ENCODE measurements at places on chromosomes 4 and X.

DNA sequence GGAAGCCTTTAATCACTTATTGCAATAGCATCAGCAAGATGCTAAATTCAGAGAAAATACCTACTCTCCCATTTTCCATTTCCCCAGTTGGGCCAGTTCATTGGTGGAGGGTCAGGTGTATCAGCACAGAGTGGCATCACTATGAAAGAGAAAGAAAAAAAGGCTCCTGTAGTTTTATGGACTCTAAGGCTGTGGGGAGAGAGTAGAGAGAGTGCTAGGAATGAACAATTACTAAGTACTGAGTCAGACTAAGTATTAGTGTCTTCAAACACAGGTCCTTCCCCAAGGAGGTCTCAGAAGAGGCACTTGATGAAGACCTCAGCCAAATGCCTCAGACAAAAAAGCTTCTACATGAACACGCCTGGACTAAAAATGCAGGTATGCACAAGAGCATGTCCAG, 1061.9 kb downstream of the FSTL5 start:
- DNase-seq, result no peak

- no peak for DNase-seq
These were observed at the start of gene ADH4 for GRCh38 chr4:99144070-99144469. TSS of gene ADH4 (minus strand) at chr4:99144297. CDS start at chr4:99144222, 75 bp downstream.

DNA sequence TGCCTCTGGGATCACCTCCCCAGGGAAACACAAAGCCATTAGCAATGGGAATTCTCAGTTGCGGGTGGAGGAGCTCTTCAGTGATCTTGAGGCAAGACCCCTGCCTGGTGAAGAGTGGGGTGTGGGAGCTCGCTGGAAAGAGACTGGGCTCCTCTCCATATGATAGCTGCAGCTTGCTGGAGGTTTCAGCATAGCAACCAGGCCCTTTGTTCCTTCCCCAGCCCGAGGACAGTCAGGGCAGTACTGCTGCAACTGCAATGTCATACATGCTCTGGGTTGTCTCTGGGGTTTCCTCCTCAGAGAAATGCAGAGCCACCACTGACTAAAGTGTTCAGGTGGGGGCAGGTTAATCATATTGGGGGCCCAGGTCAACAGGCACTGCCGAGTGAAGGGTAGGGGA, 81.3 kb downstream of the ARHGAP24 start:
- no peak for DNase-seq

- DNase-seq, result no peak
These were observed 129.3 kb downstream of the RBMX2 start for GRCh38 chrX:130531066-130531465.

DNA sequence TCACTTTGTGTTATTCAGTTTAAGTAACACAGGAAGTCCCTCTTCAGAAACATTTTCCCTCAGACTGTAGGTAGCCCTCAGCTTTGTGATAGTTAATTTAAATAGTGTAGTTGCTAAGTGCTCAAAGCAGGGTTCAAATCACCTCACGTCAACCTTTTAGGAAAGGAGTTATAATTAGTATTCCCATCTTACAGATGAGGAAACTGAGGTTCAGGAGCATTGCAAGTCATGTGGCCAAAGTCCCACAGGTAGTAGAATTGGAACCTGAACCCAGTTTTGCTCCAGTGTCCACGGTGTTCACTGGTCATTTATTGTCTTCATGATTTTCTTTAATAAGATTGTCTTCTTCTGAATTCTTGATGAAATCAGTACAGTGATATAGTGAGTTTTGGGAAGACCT, 4.3 kb upstream of the DCHS2 start:
- no peak for DNase-seq

GRCh38 chr4:22237155-22237751, 278.6 kb downstream of the ADGRA3 start:
- peak; percentile 91 for DNase-seq

DNA sequence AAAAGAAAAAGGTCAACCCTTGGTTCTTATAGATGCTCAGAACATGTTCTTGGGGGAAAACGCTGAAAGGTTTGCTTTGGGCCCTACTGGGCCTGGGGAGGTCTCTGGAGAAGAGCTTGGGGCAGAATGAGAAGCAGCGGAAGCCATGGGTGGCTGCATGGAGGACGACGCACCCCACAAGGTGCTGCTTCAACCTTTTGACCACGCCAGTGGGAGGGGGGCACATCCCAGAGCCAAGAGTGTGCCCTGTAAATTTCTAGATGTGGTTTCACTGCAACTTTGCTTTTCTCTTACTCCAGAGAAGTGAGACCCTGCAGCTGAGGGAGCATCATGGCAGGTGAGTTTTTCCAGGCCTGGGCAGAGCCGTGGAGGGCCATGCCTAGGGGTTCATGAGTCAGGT, 3.2 kb downstream of the PRRG3 start:
- no peak for DNase-seq

- DNase-seq, result no peak
These were observed 449.6 kb downstream of the FSTL5 start for GRCh38 chr4:161714022-161714751.

- no peak for DNase-seq
These were observed 183.4 kb downstream of the NPFFR2 start for GRCh38 chr4:72215198-72215597.

DNA sequence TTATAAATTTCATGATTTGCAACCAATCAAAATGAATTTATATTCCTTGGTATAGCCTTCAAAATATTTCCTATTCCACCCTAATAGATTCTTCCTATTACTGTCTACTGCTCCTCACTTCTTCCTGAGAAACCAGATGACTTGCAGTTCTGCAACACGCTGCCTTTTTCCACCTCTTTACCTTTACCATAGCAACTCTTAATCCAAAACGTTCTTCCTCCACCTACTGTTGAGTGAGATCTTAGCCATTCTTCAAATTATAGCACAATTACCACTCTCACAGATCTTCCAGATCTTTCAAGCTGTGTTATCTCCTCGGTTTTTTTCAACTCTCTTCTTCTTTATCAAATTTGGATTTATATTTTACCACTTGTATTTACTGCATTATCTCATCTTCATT, 289.8 kb downstream of the ADGRL3 start:
- peak; percentile 18 for DNase-seq

DNA sequence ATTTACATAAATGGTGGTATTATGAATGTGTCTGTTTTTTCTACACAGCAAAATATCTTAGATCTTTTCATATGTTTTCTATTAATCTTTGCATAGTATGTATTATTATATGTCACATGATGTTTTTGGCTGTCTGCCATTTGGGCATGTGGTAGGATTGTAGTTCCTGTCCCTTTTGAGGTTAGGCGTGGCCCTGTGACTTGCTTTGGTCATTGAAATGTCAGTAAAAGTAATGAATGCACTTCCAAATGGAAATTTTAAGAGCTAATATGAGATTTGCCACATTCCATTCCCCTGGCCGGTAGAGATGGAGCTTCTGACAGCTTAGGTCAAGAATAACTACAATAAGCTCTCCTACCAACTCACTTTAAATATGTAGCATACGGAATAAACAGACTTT, 45.1 kb downstream of the JADE3 start:
- no peak for DNase-seq

DNA sequence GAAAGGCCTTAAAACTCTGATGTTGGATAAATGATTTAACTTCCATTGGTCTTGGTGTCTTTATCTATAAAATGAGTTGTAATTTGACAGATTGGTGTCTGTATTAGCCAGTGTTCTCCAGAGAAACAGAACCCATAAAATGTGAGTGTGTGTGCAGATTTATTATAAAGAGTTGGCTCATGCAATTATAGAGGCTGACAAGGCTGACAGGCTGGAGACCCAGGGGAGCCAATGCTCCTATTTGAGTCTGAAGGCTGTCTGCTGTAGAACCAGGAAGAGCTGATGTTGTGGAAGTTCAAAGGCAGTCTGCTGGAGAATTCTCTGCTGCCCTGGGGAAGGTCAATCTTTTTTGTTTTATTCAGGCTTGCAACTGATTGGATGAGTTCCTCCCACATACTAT, 131.7 kb downstream of the SLC4A4 start:
- no peak for DNase-seq

GRCh38 chr4:101643186-101643837, 147.2 kb upstream of the BANK1 start:
- DNase-seq, result peak; percentile 22

DNA sequence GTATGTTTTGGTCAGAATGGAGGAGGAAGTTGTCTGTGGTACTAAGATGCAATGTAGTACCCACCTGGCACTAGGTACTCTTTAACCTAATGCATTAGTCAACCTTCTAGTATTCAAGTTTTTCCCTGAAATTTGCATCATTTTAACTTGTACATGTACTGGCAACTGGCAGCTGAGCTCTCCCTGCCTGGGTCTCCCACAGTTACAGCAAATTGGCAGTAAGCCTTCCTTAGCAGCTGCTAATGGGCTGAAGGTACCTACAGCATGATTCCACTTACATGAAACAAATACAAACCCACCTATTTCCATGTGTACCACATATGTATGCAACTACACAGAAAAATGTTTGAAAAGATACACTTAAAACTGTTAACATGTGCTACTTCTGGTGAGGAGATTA, 8.1 kb upstream of the KLHL2 start:
- DNase-seq, result no peak

GRCh38 chr4:153513596-153513995, 47.4 kb downstream of the TMEM131L start:
- no peak for DNase-seq

- no peak for DNase-seq
These were observed 77.9 kb downstream of the CEP135 start for GRCh38 chr4:56026596-56026995.

DNA sequence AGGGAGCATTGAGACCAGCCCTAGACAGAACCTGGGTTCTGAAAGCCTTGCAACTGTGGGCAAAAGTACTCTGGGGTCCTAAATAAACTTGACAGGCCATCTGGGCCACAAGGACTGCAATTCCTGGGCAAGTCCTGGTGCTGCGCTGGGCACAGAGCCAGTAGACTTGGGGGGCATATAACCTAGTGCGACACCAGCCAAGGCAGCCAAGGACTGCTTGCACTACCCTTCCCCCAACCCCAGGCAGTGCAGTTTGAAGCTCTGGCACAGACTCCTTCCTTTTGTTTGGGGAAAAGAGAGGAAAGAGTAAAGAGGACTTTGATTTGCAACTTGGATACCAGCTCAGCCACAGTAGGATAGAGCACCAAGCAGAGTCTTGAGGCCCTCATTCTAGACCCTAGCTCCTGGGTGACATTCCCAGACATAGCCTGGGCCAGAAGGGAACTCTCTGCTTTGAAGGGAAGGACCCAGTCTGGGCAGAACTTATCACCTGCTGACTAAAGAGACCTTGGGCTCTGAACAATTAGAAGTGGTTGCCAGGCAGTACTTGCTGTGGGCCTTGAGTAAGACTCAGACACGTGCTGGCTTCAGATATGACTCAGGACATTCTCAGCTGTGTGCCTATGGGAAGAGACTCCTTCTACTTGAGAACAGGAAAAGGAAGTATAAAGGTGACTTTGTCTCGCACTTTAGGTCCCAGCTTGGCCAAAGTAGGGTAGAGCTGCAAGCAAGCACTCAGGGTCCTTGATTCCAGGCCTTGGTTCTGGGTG, 522.8 kb downstream of the GLUD2 start:
- no peak for DNase-seq

DNA sequence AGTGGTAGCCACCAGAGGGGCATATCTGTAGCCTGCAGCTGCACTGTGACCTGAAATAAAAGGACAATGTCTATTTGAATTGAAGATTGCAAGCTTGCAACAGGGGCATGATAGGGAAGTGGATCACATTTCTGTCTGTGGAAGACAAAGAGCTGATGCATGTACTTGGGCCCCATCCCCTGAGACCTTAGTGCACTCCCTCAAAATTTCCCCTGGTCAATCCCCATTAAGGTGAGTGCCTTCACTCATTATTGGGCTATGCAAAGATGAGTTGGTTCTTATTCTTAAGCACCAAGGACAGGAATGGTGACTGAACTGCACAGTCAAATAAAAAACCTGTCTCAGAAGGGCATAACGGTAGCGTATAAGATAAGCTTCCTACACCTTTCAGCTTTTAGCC, 273.1 kb upstream of the ARSJ start:
- DNase-seq, result no peak

- peak; percentile 84 for DNase-seq
These were observed at the start of gene LEF1 for GRCh38 chr4:108168671-108169523. TSS of gene LEF1 (minus strand) at chr4:108168932. CDS start at chr4:108167767, 1,165 bp downstream.

DNA sequence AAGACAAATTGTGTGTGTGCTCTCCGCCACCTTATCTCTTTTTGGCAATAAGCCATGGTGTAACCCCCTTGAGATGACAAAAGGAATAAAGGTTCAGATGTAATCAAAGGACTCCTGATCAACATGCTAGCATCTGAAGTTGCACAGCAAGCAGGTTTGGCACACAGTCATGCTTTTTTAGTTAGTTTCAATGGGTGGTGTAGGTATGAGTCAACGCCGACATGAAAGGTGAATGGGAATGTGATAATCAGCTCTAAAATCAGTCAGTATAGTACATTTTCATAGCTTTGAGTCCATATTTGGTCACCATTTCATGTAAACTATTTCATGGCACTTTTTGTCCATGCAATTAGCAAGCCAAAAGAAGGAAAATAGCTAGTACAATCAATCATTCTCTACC, 50.4 kb upstream of the ETNPPL start:
- DNase-seq, result no peak

DNA sequence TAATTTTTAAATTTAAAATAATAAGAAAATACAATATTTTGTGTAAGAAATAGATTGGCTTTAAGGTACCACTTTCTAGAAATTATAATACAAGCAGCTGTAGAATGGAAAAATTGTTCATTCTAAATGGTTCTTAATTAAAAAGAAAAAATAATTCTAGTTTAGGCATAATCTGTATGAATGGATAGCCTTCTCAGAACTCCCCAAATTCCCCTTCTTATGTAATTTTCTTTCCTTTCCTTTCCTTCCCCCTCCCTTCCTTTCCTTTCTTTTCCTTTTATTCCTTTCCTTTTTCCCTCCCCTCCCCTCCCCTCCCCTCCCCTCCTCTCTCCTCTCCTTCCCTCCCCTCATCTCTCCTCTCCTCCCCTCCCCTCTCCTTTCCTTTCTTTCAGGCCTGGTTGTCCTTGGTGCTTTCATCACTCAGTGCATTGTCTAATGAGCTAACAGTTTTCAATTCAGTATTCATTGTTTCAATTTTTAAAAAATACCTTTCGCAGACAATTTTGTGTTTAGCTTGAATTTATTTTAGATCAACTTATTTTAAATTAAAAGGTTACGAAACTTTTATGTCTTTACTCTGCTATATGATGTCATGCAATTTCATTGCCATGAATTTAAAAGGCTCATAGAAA, 28.8 kb downstream of the LRIT3 start:
- no peak for DNase-seq

GRCh38 chrX:104921584-104922205, 298.8 kb downstream of the TEX13A start:
- no peak for DNase-seq

GRCh38 chr4:48649505-48649904, 130.6 kb downstream of the FRYL start:
- no peak for DNase-seq

DNA sequence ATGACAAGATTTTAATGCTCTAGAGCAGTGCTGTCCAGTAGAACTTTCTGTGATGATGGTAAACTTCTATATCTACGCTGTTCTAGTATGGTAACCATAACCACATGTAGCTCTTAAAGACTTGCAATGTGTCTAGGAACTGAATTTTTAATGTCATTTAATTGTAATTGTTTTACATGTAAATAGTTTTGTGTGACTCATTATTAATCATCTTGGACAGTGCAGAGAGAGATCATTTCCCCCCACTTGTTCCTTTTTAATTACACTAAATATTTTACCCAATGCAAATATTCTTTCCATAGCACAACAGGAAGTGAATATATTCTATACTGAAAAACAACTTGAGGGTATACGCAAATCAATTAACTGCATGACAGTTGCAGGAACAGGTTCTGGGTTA, 5.8 kb downstream of the ATG4A start:
- DNase-seq, result no peak

GRCh38 chrX:132631579-132632232, 142.9 kb upstream of the MBNL3 start:
- peak; percentile 39 for DNase-seq

Data from GM23338 (cell line).